ENCODE measurements at places on chromosomes 5 and 9. TPM values are rescaled to one million over a fixed set of nuclear protein-coding genes. Genes with fewer than 3 reads are reported as not detected.

- no peak overlapping the region for H3K27ac ChIP-seq
- no peak overlapping the region for H3K4me3 ChIP-seq
- H3K4me1 ChIP-seq = no peaks in the 10 kb centered on the region
- DNase-seq = no peak
- H3K36me3 ChIP-seq = peaks cover 3% of the 10 kb centered on the region
These were observed 42.2 kb upstream of the FBXW11 start for GRCh38 chr5:172048539-172049101.

- no peak for DNase-seq
- no peaks in the 10 kb centered on the region for H3K27me3 ChIP-seq
- no peaks in the 10 kb centered on the region for H3K36me3 ChIP-seq
- no peak overlapping the region for H3K4me3 ChIP-seq
- H3K4me1 ChIP-seq = no peaks in the 10 kb centered on the region
- H3K27ac ChIP-seq = no peak overlapping the region
These were observed 818.8 kb upstream of the WWC1 start for GRCh38 chr5:167472566-167473108.

The PMPCA gene
- polyA plus RNA-seq = 46.7 TPM

The ATP10B gene
- polyA plus RNA-seq = 24.9 TPM

The PRR16 gene
- polyA plus RNA-seq = 2.4 TPM

The CCDC183 gene
- polyA plus RNA-seq = 1.6 TPM

The PCDHGA5 gene
- 0.43 TPM for polyA plus RNA-seq

The PCDHB4 gene
- polyA plus RNA-seq = 0.64 TPM

DNA sequence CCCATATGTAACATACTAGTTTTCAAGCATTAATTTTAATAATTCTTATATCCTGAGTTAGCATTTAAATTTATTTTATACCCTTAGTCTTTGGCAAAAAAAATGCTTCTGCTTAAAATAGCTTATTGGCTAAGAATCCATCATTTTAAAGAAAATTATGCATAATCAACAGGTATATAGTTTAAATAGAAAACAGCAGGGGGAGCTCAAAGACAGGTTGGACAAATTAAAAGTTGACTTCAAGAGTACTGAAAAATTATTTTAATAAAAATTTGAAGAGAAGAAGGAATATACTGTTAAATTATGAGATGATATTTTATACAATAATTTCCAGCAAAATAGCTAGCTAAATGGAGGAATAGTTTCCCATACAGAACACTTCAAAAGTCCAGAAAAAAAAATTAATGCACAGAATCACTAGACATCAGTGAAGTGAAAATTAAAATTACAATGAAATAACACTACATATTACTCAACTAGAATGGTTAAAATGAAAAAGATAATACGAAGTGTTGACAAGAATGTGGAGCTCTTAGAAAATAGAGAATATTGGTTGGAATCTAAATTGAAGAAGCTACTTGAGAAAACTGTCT lies 387.1 kb downstream of the PDE4D start:
- H3K27ac ChIP-seq = no peak overlapping the region
- H3K4me3 ChIP-seq = no peak overlapping the region
- H3K4me1 ChIP-seq = no peaks in the 10 kb centered on the region

GRCh38 chr5:157245476-157245875 lies 20.4 kb upstream of the CYFIP2 start:
- no peak overlapping the region for H3K27ac ChIP-seq
- no peaks in the 10 kb centered on the region for H3K27me3 ChIP-seq
- H3K4me3 ChIP-seq = no peak overlapping the region
- DNase-seq = no peak
- no peaks in the 10 kb centered on the region for H3K4me1 ChIP-seq
- H3K36me3 ChIP-seq = no peaks in the 10 kb centered on the region

- no peaks in the 10 kb centered on the region for H3K27me3 ChIP-seq
- no peak for DNase-seq
- H3K27ac ChIP-seq = no peak overlapping the region
- no peaks in the 10 kb centered on the region for H3K36me3 ChIP-seq
- no peaks in the 10 kb centered on the region for H3K4me1 ChIP-seq
These were observed 385.0 kb upstream of the SLC30A5 start for GRCh38 chr5:68708842-68709170.

DNA sequence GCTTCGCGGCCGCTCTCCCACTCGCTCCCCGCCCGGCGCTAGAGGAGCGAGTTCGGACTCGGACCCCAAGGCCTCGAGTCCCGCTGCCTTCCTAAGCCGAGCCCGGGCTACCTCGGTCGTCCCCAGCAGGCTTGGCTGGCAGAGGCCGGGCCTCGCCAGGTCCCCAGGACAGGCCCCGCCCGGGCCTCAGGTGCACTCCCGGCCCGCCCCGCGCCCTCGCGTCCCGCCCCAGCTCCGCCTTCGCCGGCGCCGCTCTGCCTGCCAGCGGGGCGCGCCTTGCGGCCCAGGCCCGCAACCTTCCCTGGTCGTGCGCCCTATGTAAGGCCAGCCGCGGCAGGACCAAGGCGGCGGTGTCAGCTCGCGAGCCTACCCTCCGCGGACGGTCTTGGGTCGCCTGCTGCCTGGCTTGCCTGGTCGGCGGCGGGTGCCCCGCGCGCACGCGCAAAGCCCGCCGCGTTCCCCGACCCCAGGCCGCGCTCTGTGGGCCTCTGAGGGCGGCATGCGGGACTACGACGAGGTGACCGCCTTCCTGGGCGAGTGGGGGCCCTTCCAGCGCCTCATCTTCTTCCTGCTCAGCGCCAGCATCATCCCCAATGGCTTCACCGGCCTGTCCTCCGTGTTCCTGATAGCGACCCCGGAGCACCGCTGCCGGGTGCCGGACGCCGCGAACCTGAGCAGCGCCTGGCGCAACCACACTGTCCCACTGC lies at the start of gene SLC22A5:
SLC22A5 (plus strand) TSS at position 237 of the 707 bp plus-strand sequence; CDS start at position 500, 263 bp downstream.
- DNase-seq = peak; percentile 95
- peak within 1 kb of the TSS; percentile 93 for H3K27ac ChIP-seq
- peak within 1 kb of the TSS; percentile 79 for H3K4me3 ChIP-seq
- no peaks in the 10 kb centered on the region for H3K36me3 ChIP-seq
- no peaks in the 10 kb centered on the region for H3K27me3 ChIP-seq

- no peaks in the 10 kb centered on the region for H3K4me1 ChIP-seq
- DNase-seq = peak; percentile 49
- H3K36me3 ChIP-seq = peaks cover 2% of the 10 kb centered on the region
These were observed 556 bp downstream of the PCDHGC3 start for GRCh38 chr5:141476132-141476911.

The C5orf46 gene
- polyA plus RNA-seq = not detected

The DNM1 gene
- polyA plus RNA-seq = 6.5 TPM

DNA sequence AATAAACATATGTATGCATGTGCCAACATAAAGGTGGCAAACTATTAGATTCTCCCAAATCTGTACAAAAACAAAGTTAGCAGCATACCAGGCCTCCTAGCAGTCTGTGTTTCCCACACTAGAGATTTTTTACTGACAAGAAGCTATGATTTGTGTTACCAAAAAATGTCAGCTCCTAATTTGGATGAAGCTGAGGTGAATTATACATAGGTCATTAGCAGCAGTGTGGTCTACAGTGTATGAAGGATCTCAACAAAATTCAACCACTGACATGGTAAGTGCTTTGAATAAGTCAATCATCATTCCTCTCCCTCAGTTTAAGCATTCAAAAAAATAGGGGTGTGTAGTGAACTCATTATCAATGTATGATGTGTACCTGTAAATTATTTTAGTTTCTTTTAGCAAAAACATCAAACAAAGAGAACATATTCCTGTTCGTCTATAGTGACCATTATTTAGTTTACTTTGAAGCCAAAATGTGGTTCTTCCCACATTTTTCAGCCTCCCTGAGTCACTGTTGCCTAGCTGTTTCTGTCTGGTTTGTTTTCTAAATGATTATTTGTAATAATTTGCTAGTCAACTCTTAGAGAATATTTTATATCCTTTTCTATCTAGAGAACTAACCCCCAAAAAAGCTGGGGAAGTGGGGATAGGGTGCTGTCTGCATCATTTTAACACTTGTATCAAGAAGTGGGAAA lies 52.1 kb upstream of the RGMB start:
- no peak overlapping the region for H3K27ac ChIP-seq
- H3K4me3 ChIP-seq = no peak overlapping the region
- DNase-seq = no peak
- no peaks in the 10 kb centered on the region for H3K36me3 ChIP-seq

The NUDCD2 gene
- 4.1 TPM for polyA plus RNA-seq

The PCDHAC2 gene
- polyA plus RNA-seq = not detected

GRCh38 chr5:160919626-160920025 lies 67.6 kb upstream of the ATP10B start:
- no peaks in the 10 kb centered on the region for H3K27me3 ChIP-seq
- H3K4me3 ChIP-seq = no peak overlapping the region
- DNase-seq = no peak

- no peaks in the 10 kb centered on the region for H3K36me3 ChIP-seq
- H3K4me1 ChIP-seq = no peaks in the 10 kb centered on the region
- H3K27me3 ChIP-seq = no peaks in the 10 kb centered on the region
- no peak overlapping the region for H3K4me3 ChIP-seq
- no peak for DNase-seq
These were observed 37.3 kb downstream of the PROP1 start for GRCh38 chr5:177958696-177959095.

The CFAP77 gene
- polyA plus RNA-seq = not detected

The C5orf24 gene
- polyA plus RNA-seq = 49.4 TPM

The ZNF483 gene
- 0.51 TPM for polyA plus RNA-seq

- H3K27ac ChIP-seq = no peak overlapping the region
- H3K4me3 ChIP-seq = no peak overlapping the region
- no peaks in the 10 kb centered on the region for H3K4me1 ChIP-seq
- no peaks in the 10 kb centered on the region for H3K27me3 ChIP-seq
These were observed 42.1 kb downstream of the DTWD2 start for GRCh38 chr5:118946138-118946800.

DNA sequence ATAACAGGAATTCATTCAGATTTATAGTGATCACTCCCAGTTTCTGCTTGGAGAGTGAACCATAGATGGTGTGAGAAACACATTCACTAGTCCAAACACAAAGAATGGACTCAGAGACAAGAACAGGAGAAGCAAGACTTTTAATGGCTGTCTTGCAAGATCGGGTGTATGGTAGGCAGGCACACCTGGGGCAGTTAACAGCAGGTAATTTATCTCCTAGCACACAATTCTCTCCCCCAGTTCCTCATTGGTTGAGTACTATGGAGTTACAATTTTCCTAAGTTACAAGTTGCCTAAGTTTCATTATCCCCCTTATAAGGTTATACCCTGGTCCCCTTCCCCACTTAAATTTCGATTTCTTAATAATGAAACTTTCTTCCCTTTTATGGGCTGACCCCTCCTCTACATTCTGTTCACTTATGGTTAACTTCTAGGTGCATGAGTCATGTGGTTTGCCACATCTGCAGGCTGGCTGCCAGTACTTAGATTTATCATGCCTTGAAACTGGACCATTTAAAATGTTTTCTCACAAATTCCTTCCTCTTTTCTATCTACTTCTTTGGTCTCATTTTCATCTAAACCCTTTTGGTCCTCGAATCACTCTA lies 623.3 kb downstream of the HINT1 start:
- no peak overlapping the region for H3K27ac ChIP-seq
- no peak for DNase-seq
- H3K36me3 ChIP-seq = no peaks in the 10 kb centered on the region
- H3K4me3 ChIP-seq = no peak overlapping the region
- no peaks in the 10 kb centered on the region for H3K4me1 ChIP-seq

DNA sequence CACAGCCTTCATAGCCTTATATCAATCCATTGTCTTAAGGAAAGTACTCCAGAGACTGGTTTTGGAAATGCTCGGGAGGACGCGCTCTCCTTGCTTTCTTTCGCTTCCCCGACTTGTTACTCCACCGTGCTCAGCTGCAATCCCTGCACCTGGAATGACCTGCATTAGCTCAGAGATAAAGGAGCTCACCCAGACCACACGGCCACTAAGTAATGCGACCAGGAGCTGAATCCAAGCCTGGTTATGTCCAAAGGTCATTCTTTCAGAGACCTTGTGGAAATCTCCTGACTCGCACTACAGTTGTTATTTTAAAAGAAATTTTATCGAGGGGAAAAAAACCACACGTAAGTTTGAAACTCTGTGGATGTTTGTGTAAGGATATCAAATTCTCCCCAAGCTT lies 135.3 kb upstream of the DPYSL3 start:
- peak; percentile 71 for DNase-seq
- no peaks in the 10 kb centered on the region for H3K4me1 ChIP-seq
- no peak overlapping the region for H3K27ac ChIP-seq
- no peaks in the 10 kb centered on the region for H3K36me3 ChIP-seq
- no peak overlapping the region for H3K4me3 ChIP-seq

GRCh38 chr5:159514229-159514810 lies 184.0 kb upstream of the IL12B start:
- no peaks in the 10 kb centered on the region for H3K36me3 ChIP-seq
- no peak overlapping the region for H3K4me3 ChIP-seq
- no peaks in the 10 kb centered on the region for H3K4me1 ChIP-seq
- H3K27me3 ChIP-seq = no peaks in the 10 kb centered on the region

The LECT2 gene
- not detected for polyA plus RNA-seq

The POU5F2 gene
- polyA plus RNA-seq = 0.04 TPM

DNA sequence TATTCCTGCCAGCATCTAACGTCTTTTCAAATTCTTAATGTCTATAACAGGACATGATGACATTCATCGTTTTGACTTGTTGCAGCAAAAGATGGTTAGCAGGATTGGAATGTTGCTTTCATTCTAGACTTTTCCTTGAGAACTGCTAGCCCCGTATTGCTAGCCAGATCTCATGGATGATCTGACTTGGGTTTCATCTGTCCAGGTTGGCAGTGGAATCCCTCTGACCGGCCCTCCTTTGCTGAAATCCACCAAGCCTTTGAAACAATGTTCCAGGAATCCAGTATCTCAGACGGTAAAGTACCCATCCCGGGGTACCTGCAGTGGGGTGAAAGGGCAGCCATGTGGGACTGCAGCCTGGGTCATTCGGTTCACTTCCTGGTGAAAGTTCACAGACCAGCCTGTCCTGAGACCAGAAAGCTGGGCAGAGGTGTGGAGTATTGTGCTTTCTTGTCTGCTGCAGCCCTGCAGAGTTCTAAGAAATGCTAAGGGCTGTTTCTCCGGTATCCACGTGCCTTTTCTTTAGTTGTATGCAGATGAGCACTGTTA lies 16.7 kb downstream of the QRFP start:
- H3K27ac ChIP-seq = no peak overlapping the region
- H3K4me3 ChIP-seq = no peak overlapping the region
- H3K4me1 ChIP-seq = no peaks in the 10 kb centered on the region

DNA sequence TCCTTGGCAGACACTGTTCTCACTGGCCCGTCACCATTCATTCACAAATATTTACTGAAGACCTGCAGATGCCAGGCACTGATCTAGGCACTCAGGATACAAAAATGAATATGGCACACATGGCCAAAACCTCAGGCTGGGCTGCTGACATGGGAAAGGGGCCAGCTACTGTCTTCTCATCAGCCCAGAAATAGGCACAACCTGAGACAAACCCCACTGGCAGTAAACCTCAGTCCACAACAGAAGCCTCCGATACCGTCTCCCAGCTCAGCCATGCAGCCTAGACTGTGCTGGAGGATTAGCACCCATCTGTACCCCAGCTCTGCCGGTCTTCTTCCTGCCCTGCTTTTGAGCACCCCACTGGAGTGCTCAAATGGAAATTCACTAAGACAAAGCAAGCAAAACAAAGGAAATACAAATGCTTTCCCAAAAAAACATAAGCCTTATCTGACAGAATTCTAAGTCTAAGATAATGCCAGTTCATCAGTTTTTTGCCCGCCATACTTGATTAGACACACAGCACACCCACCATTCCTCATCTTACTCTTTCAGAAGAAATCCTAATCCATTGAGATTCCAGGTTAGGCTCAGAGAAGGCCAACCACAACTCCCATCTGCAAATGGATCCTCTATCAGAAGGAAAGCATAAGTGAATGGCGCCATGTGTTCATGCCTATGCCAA lies 8.2 kb downstream of the P4HA2 start:
- DNase-seq = no peak
- no peak overlapping the region for H3K4me3 ChIP-seq
- no peaks in the 10 kb centered on the region for H3K4me1 ChIP-seq
- no peak overlapping the region for H3K27ac ChIP-seq
- H3K27me3 ChIP-seq = no peaks in the 10 kb centered on the region

The AGXT2 gene
- polyA plus RNA-seq = 0.81 TPM

Measured in small intestine (tissue), 16 donors.